ENCODE measurements at places on chromosomes 4 and X.

GRCh38 chr4:151711646-151712045 is 49.2 kb downstream of the GATB start:
- no peak for DNase-seq

- DNase-seq, result no peak
Measured at GRCh38 chr4:180057299-180057721, 2185.9 kb upstream of the TENM3 start.

- DNase-seq, result peak; percentile 15
Measured at GRCh38 chr4:8655411-8656184, 63.0 kb downstream of the CPZ start.

GRCh38 chrX:154458116-154458953 is at the start of gene PLXNA3:
PLXNA3 (plus strand) TSS chrX:154458281; CDS start chrX:154460184, 1,903 bp downstream.
- peak; percentile 68 for DNase-seq

- peak; percentile 71 for DNase-seq
Measured at GRCh38 chrX:74422576-74423288, 1.4 kb downstream of the SLC16A2 start.

DNA sequence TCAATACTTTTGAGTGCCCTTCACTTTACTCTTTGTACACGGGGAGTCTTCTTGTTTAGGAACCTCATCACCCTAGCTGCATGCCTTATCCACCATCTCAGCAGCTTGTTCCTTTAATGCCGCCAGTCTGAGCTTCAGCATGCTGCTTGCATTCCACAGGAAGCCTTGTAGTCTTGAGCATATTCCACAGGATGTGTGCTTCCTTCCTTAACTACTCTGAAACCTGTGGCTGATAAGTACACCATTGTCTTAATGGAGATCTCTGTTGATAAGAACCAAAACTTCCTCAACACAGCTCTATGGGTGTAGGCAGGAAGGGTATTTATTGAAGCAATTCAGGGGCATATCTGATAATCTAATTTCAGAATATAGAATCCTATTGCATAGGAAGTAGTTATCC is 24.4 kb upstream of the CCNI start:
- DNase-seq, result no peak

DNA sequence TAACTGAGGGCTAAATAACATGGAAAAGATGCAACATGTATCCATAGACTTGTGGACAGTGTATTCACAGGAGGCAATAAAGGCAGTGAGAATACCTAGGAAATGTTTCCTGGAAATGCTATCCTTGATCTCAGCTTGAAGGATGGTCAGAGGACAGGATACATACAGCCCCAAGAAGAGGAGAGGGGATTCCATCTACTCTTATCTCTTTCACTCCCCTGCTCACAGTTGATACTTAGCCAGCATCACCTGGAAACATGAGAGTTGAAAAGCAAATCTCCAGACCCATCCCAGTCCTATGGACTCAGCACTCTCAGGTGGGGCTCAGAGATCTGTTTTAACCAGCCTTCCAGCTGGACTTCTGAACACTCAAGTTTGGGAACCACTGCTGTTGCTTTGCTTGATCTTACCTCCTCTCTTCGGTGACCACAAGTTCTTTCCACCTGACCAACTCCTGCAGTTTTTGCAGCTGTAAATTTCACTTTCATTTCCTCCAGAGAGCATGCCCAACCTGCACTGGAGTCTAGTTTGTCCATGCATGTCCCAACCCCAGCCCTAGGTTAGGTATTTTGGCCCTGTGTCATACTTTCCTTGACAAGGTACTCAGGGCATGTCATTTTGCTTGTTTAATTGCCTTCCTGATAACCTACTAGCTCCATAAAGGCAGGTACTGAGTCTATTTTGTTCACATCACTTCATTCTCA is 10.4 kb downstream of the RELL1 start:
- no peak for DNase-seq

GRCh38 chr4:98222306-98222705 is 38.9 kb upstream of the RAP1GDS1 start:
- DNase-seq, result no peak

- no peak for DNase-seq
Measured at GRCh38 chrX:65750674-65751469, 83.4 kb downstream of the MSN start.

DNA sequence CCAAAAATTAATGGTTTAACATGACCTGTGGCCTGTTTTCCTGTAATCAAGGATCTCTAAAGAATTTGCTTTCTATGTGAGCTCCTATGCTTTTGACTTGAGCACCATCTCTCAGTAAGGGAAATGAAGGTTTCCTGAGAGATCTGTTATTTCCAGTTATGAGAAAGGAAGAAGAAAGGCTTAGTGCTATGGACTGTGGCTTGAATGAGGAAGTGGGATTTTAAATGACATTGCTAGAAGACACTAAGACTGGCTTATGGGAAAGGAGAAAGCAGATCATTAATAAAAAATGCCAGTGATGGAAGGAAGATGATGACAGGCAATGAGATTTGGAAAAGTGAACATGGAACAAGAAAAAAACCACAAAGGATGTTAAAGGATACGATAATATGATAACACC is 285.4 kb downstream of the OPHN1 start:
- no peak for DNase-seq

DNA sequence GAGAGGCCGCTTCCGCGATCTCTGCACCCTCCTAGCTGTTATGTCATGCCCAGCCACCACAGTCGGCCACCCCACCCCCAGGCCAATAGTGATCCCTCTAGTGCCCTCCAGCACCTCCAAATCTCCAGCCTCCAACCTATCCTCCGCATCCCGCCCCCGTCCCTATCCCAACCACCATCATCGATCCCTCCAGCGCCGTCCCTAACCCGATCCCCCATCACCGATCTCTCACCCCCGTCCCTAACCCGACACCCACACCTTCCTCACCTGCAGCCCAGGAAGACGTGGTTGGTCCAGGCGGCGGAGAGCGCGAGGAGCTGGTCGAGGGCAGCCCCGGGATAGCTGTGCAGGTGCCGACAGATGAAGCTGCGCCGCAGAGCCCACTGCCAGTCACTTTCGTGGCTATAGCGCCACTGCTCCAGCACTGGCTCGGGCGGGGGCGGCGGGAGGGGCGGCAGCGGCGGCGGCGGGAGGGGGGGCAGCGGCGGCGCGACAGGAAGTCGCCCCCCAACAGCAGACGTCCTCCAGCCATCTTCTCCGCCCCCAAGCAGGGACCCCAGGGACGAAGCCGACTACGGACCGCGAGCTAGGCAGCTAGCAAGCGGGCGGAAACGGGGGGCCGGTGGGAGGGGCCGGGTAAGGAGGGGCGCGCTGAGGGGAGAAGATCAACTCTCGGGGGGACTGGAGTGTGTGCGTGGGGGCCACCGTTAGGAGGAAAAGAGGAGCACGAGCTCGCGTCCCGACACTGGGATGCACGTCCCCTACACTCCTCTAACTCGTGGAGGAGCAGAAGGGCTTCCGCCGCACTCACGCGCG is 552 bp downstream of the NKRF start:
- DNase-seq, result peak; percentile 58

DNA sequence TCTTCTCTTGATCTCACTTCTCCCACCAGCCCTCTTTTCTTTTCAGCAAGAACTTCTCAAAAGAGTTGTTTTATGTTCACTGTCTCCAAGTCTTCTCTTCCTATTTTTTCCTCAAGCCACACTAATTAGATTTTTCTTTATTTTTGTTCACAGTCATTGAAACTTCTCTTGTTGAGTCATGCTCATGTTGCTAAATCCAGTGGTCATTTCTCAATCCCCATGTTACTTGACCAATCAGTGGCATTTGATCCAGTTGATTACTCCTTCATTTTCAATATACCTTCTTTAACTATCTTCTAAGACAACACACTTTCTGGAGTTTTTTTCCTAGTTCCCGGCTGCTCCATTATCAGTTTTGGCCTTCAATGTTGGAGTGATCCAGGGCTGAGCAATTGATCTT is 103.1 kb upstream of the LSM6 start:
- DNase-seq, result no peak

DNA sequence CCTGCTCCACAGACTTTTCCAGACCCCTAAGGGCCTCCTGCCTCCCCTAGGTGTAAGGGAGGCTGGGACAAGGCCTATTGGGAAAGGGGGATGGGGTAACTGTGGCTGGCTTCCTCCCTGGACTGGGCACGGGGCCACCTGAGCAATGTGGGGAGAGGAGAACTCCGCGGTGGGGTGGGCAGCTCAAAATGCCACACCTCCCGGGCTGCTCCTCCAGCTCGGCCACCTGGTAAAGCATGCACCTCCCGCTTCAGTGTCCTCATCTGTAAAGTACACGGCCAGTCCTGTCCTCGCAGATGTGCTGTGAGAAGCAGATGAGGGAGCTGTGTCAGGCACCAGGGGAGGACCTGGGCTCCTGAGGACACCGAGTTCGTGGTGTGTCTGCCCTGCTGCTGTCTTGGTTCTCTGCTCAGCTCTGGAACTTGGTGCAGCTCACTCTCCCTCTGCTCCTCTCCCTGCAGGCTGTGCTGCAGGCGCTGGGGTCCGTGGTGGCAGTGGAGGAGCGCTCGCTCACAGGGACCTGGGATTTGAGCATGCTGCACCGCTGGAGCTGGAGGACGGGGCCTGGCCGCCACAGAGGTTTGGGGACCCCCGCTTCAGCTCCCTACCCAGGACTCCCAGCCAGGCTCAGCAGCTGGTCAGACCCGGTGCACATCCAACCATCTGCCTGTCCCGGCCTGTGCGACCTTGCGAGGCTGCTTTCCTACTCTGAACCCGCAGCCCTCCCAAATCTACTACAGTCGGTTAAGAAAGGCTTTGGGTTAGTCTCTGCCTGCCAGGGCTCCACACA is 20.8 kb upstream of the MRFAP1 start:
- DNase-seq, result no peak

GRCh38 chrX:53695946-53696549 is 9.5 kb upstream of the HUWE1 start:
- DNase-seq, result no peak

GRCh38 chr4:22514481-22514880 is 1.4 kb downstream of the ADGRA3 start:
- DNase-seq, result no peak

GRCh38 chr4:182448281-182449151 is 205.3 kb downstream of the TENM3 start:
- peak; percentile 94 for DNase-seq

DNA sequence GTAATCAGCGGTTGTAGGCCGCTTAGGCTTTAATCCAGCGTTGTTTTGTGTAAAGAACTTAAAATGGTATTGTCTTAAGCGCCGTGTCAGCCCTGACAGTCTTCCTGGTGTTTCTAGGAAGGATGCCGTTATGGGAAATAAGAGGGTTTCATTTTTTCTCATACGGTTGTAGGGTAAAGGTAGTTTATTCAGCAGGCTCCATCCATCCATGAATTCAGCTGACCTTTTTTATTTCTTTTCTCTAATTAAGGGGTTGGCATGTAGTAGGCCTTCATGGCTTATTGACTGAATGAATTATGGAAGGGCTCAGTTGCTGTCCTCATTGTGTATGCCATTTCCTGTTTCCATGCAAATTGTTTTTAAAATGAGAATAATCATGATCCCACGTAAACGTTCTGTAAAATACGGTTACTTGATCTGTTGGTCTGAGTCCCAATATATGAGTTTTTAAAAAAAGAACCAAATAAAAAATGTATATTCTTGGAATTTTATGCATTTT is 693 bp downstream of the OCIAD1 start:
- no peak for DNase-seq

DNA sequence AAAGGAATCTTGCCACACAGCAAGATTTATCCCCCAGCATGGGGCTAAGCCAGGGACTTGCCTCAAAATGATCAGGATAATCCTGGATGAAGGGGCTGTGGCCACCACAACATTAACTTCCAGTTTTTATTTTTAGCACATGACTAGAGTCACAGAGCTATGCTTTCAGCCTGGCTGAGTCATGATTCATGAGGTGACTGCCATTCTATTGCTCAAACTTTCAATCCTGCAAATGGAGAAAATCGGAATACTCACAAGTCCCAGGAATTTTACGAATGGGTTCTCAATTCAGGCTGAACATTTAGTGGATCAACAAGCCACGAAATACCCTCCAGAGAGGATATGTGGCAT is 70.7 kb upstream of the HPGD start:
- DNase-seq, result no peak

DNA sequence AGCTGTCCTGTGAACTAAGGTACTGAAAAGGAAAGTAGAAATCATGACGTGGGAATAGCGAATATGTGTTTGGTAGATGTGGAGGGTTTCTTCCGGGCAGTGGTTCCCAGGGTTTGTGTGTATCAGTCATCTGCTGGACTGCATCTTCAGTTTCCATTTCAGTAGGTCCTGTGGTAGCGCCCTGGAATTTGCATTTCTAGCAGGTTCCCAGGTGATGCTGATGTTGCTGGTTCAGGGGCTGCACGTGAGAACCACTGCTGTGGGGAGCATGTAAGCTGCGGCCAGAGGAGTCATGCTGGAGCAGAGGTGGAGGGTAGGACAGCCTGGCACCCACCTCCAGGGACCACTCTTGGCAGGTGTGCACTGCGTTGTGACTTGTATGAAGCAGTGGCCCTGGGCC is 47.1 kb downstream of the ARHGAP10 start:
- no peak for DNase-seq

Data from right forelimb (tissue), 1 donor.